ENCODE measurements at places on chromosomes 6 and 20. TPM values are rescaled to one million over a fixed set of nuclear protein-coding genes. Genes with fewer than 3 reads are reported as not detected.

DNA sequence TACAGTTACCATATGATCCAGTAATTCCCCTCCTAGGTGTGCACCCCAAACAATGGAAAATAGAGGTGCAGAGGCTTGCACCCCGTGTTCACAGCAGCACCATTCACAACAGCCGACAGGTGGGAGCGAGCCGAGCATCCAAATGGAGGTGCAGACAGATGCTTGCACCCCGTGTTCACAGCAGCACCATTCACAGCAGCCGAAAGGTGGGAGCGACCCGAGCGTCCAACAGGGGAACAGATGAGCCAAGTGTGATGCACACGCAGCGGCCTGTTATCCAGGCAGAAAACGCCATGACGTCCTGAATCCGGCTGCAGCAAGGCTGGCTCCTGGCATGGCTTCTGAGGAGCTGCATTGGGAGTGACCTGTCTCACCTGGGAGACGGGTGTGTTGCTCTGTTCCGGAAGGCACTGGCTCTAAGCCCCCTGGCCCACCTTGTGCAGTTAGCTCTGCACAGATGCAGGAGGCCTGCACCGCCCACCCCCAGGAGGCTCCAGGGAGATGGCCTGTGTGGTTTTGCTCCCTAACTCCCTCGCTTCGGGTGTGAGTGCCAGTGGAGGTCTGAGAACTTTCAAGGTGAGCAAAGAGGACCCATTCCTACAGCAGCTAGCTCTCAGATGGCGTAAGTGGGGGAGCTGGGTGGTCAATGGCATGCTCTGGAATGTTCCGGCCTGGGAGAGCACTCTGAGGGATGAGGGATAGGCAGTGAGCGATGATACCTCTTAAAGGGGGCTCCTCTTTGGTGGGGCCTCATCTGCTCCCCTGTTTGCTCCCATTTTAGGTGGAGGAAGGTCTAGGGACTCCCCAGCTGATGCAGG, 47.8 kb upstream of the FRMD1 start:
- DNase-seq, result no peak

PROCR gene
- 328 TPM for total RNA-seq

DNA sequence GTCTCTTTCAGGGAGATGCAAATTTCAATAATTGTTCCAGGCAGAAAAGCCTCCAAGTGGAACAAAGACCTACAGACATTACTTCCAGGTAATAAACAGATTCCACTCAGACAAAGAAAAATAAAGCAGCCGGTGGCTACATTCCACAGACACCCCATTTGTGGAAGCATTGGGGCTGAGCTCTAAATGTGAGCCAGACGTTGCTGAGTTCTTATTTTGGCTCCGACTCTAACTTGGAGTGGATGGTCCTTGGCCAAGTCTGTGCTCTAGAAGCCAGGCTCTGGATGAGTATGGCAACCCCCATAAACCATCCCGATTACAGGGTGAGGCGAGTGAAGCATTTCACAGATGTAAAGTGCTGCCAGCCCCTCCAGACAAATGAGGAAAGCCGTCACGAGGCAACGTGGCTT, 6.6 kb downstream of the TRAM2 start:
- DNase-seq, result no peak

TPX2 gene
- 5.8 TPM for total RNA-seq

DNA sequence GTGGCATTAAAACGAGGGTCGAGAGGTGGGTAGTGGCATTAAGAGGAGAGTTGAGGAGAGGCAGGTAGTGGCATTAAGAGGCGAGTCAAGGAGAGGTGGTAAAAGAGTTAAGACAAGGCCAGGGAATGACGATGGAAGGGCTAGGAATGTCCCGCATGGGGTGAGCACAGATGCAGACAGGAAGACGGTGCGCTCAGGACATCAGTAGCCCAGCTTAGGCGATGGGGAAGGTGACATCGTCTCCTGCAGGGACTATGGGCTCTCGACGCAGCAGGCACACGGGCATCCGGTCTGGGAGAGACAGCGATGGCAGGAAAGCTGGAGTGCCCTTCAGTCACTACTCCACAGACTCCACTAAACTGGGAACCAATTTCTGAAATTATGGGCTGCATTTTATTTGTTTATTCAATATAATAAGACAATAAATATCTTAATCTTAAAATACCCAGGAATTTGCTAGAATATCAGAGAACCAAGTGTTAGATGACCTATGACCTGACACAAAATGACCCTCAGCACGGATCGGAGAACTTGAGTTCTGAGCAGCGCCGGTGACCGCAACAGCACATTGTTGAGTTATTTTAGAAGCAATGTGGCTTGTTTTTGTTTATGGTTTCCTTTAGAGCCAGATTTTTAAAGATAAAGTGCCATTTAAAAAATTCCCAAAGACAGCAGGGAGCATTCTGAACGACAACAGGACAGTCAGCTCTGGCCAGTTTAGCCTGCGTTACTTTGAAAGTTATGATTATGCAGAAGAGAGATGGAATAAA, 177.7 kb downstream of the SMOC2 start:
- no peak for DNase-seq

GRCh38 chr6:20850686-20851416, 316.6 kb downstream of the CDKAL1 start:
- no peak for DNase-seq

- DNase-seq, result no peak
These were observed 7.1 kb downstream of the IRF4 start for GRCh38 chr6:398558-399078.
